ENCODE measurements at places on chromosomes 4 and X.
A peak's percentile ranks its signal among the peaks of the same experiment; 100 is the strongest.

GRCh38 chrX:32778965-32779364, 432.4 kb downstream of the DMD start:
- no peak for DNase-seq

- DNase-seq = no peak
Observed at GRCh38 chrX:141405486-141405852, 163.2 kb upstream of the SPANXC start.

DNA sequence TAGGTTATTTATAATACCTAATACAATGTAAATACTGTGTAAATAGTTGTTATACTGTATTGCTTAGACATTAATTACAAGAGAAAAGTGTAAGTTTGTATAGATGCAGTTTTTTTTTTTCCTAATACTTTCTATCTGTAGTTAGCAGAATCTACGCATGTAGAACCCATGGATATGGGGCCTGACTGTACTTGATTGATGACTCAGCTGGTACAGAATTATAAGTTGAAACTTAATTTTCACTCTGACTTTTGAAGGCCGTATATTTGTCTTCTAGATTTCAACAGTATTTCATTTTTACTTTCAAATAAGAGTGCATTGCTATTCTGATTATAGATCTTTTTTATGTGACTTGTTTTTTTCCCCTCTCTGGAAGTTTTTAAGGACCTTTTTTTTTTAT, 30.8 kb upstream of the NDUFC1 start:
- no peak for DNase-seq

GRCh38 chr4:98749206-98749605, 90.8 kb upstream of the TSPAN5 start:
- peak; percentile 39 for DNase-seq

- DNase-seq = no peak
Observed at GRCh38 chr4:40564815-40565483, 64.7 kb downstream of the RBM47 start.

GRCh38 chrX:43882294-43882681, at the start of gene MAOB:
MAOB (minus strand) TSS chrX:43882450; CDS start chrX:43882299, 151 bp downstream.
- DNase-seq = no peak

DNA sequence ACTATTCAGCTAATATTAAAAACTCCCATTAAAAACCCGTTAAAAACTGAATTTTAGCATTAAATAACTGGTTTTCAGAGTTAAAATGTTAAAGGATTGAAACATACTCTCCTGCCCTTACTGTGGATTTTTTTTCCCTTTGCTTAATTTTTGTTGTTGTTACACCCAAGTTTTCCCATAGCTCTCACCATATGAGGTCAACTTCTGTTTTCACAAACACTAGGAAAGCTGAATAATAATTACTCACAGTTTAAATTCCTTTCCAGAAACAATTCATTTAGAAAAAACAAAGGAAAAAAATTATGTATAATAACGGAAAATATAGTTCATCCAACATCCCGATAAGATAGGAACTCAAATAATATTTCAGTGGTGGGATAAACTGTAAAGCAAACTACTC, 129.0 kb downstream of the PPP3CA start:
- no peak for DNase-seq

- no peak for DNase-seq
Observed at GRCh38 chr4:159117968-159118367, 15.1 kb downstream of the RAPGEF2 start.

DNA sequence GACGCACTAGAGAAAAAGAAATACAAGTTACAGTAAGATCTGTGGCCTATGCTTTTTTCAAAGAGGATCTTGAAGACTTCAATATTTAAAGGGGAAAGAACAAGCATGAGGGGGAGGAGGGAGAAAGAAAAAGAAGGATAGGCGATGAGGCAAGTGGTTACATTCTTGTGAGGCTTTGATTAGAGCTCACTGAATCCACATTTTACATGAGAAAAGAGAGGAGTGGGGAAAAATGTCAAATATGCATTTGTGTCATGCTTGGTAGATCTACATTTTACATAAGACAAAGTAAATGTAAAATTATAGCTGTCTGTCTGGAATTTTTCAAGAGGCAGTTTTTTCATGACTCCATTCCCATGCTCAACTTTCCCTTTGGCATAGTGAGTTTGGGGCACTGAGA, 965.9 kb downstream of the FSTL5 start:
- DNase-seq = no peak

DNA sequence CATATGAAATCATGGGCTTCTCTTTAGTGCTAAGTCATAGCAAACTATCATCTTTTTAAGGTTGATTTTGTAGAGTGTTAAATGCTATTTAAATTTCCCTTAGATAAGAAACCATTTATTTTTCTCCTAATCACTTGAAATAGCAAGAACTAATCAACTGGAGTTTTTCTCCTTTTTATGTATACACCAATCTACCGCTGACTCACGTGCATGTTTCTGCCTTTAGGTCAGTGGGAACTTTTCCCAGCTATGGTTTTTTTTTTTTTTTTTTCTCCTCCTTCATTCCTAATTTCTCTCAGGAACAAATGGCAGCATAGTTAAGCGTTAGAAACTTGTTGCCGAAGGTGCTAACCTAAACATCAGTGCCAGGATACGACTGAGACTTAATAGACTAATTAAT, 176.4 kb downstream of the BMPR1B start:
- no peak for DNase-seq
